ENCODE measurements at places on chromosomes 7 and 10.

GRCh38 chr7:107946451-107946850 lies 55.5 kb downstream of the DLD start:
- DNase-seq: peak; percentile 70

GRCh38 chr7:42650701-42651100 lies 261.2 kb downstream of the C7orf25 start:
- no peak for DNase-seq

- DNase-seq: peak; percentile 52
These were observed 72.7 kb downstream of the PLCE1 start for GRCh38 chr10:94066411-94066810.

GRCh38 chr7:106450716-106451115 lies 165.9 kb upstream of the NAMPT start:
- DNase-seq: no peak

DNA sequence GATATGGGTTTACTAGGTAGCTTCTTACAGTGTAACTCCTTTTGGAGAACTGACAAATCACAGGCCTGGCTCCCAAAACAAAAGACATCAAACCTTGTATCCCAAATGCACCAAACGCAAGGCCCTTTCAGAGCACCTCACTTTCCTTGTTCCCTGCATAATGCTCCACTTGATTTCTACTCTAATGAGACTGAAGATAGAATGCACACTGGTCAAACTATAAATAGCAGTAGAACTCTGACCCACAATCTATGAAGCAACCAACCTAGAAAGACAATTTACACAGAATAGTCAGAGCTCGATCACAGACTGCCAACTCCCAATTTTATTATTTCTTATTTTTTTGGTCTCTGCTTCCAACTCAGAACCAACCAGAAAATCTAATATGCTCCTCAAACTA lies 214.4 kb downstream of the CACNA2D1 start:
- no peak for DNase-seq

- DNase-seq: peak; percentile 86
These were observed 180.9 kb downstream of the ADAM12 start for GRCh38 chr10:126207313-126207771.

- no peak for DNase-seq
These were observed 96.9 kb downstream of the PLPP4 start for GRCh38 chr10:120553911-120554310.

GRCh38 chr10:78626471-78626870 lies 442.3 kb upstream of the ZMIZ1 start:
- DNase-seq: no peak

GRCh38 chr7:142098004-142098403 lies 13.5 kb upstream of the MGAM2 start:
- DNase-seq: no peak

- no peak for DNase-seq
These were observed 128.0 kb downstream of the KCND2 start for GRCh38 chr7:120400806-120401455.

GRCh38 chr10:3365630-3366029 lies 193.0 kb upstream of the PITRM1 start:
- no peak for DNase-seq

DNA sequence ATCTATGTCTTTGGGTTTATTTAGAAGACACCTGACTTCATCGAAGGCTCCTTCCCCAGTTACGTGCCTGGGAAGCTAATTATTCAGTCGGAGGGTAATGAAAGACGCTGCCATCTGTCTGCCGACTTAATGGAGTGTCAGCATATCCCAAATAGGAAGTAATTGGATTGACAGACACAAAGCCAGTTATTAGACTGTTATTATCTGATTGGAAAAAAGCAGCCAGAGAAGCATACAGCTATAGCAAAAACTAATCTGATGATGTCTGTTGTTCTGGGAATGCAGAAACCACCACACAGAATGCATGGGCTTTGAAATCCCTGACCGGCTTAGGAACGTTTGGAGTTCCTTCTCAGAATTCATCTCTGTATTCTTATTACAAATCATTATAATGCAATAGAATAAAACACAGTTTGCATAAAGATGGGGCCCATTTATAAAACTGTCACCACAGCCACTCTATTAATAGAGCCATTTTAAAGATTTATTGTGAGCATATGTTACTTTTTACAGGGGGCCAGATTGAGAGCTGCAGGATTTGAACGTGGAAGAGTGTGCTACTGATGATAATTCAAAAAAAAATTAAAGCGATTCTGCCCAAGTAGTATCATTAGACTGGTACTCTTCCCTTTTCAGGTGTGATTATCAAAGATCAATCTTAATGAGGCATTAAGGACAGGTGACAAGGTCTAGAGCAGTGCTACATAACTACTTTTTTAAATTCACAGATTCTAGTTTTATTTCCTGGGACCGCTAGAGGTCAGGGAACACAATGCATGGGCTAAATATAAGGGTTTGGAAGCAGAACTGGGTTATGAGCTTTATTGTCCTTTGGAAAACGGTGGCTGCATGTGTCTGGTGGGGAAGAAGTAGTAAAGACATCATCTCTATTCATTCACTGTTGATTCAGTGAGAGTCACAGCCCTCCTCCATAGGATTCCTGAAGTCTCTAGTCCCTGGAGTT lies 330.1 kb upstream of the LRGUK start:
- no peak for DNase-seq

GRCh38 chr7:19305698-19306097 lies 160.5 kb upstream of the FERD3L start:
- DNase-seq: no peak

DNA sequence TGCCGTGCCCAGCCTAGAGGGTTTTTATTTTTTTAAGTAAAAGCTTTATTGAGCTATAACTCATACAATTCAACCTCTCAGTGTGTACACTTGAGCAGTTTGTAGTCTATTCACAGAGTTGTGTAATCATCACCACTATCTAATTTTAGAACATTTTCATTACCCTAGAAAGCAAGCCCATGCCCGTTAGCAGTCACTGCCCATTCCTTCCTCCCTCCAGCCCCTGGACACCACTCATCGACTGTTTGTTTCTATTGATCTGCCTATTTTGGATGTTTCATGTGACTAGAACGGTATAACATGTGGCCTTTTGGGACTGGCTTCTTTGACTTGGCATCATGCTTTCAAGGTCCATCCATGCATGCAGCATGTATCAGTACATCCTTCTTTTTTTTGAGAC lies 25.7 kb upstream of the SEC61A2 start:
- DNase-seq: no peak

GRCh38 chr10:14022052-14022451 lies 308.7 kb downstream of the FRMD4A start:
- no peak for DNase-seq

DNA sequence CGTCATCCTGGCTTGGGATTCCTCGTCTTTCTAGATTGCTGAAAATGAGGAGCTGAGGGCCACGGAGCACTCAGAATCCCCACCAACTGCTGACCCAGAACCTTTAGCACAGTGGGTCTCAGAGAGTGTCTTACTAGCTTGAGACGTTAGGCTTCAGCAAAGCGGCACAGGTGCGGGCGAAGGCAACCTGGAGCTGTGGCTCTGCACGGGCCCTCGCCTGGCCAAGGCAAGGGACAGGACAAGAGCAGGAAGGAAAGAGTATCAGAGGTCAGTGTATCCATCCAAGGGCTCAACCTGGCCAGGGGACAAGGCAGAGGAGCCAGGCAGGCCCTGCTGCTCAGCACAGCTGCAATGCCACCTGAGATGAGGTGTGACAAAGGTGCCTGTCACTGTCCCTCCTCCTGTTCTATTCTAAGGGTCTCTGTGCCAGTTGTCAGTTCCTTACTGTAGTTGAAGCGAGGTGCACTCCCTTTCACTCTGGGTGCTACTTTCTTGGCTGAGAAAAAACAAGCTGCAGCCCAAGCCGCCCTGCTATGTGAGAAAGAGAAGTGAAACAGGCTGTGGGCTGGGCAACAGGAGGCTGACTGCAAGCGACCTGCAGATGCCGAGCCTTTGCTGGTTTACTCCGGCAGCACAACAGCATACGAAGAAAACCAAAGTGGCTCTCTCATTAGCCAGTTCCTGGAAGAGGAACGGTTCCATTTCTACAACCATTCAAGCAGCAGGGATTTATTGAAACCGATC lies 33.3 kb upstream of the KDM7A start:
- DNase-seq: no peak

DNA sequence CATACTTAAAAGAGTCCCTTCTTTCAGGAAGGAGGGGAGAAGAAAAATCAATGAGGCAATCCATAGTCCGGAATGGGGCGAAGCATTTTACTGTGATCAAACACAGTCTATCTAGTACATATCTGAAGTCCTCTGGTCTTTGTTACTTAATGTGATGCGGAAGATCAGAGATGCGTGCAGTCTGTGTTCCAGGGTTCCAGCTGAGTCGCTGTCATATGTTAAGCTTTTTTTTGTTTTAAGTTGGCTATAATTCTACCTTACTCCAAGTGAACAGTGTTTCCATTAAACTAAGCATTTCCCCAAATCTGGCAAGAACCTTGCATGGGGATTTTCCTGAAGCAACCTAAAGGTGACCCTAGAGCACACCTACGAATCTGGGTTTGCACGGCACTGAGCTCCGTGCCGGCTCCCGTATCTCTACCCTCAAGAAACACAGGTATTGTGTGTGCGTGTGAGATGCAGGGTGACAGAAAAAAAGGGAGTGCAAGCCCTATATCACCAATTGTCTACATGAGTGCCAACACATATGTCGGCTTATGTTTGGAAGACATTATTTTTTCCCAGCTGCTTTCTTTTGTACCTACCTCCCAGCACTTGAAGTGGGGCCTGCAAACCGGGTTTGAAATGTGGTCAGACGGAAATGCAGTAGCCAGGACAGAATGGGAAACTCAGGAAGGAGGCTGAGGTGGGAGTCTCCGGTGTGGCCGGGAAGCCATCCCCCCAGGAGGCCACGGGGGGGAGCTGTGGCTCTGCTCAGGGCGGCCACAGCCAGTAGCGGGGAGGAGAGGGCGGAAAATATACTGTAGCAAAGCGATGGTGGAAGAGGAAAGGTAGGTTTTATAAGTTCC lies 435.8 kb upstream of the MGMT start:
- DNase-seq: peak; percentile 16

GRCh38 chr10:123148414-123149161 lies 652 bp downstream of the HMX2 start:
- DNase-seq: no peak

DNA sequence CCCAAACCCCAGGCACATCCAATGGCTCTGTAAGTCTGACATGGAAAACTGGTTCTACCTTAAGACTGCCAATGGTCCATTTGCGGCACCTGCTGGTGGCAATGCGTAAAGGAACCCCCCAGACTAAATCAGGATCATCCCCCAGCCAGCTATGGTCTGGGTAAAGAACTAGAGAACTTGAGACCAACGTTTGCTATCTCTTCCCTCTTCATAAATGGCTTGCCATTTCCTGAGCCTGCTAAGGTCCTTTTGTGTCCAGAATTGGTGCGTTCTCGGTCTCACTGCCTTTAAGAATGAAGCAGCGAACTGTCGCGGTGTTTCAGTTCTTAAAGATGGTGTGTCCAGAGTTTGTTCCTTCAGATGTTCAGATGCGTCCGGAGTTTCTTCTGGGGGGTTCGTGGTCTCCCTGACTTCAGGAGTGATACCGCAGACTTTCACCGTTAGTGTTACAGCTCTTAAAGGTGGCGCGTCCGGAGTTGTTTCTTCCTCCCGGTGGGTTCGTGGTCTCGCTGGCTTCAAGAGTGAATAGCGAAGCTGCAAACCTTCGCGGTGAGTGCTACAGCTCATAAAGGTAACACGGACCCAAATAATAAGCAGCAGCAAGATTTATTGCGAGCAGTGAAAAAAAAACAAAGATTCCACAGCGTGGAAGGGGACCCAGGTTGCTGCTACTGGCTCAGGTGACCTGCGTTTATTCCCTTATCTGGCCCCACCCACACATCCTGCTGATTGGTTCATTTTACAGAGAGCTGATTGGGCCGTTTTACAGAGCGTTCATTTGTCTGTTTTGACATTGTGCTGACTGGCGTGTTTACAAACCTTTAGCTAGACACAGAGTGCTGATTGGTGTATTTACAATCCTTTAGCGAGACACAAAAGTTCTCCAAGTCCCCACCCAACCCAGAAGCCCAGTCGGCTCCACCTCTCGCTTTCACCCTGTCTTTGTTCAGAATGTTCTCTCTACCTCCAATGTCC lies 95.4 kb downstream of the ELMO1 start:
- DNase-seq: no peak

DNA sequence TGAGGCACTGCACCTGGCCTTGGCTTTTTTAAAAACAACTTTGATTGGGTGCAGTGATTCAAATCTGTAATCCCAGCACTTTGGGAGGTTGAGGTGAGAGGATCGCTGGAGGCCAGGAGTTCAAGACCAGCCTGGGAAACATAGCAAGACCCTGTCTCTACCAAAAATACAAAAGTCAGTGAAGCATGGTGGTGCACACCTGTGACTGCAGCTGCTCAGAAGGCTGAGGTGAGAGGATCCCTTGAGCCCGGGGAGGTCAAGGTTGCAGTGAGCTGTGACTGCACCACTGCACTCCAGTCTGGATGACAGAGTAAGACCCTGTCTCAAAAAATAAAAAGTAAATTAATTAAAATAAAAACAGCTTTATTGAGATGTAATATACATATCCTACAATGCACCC lies 84.9 kb downstream of the NPTX2 start:
- no peak for DNase-seq

DNA sequence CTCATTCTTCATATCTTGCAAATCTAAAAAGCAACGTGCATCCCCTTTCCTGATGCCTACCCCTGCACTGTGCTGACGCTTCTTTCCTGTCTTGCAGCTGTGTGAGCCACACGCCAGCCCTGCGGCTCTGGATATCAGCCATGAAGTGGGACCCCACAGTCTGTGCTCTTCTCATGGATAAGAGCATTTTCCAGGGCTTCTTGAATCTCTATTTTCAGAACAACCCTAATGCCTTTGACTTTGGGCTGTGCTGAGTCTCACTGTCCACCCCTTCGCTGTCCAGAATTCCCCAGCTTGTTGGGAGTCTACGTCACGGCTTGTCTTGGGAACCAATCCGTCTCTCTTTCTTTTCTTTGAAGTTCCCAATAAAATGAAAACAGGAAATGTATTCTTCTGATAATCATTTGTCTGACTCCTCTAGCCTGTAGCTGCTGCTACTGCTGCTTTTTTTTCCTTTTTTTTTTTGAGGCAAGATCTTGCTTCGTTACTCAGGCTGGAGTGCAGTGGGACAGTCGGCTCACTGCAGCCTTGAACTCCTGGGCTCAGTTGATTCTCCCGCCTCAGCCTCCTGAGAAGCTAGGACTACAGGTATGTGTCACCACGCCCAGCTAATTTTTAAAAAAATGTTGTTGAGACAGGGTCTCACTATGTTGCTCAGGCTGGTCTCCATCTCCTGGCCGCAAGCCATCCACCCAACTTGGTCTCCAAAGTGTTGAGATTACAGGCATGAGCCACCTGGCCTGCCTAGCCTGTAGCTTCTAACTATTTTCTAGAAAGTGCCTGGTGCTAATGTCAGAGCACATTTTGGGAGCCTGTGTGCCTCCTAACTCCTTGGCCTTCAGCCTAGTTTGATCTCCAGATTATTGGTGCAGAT lies 30.3 kb downstream of the GSTO2 start:
- peak; percentile 77 for DNase-seq

GRCh38 chr7:114969096-114969495 lies 47.2 kb downstream of the MDFIC start:
- no peak for DNase-seq

- no peak for DNase-seq
These were observed at the start of gene HMX2 for GRCh38 chr10:123147635-123148413. HMX2 (plus strand) TSS chr10:123148136; CDS start chr10:123148379, 243 bp downstream.

GRCh38 chr7:26035552-26035951 lies 116.4 kb upstream of the NFE2L3 start:
- no peak for DNase-seq
